Skeletal muscle cell (primary cell): ENCODE measurements at places on chromosomes 2 and 18.

DNA sequence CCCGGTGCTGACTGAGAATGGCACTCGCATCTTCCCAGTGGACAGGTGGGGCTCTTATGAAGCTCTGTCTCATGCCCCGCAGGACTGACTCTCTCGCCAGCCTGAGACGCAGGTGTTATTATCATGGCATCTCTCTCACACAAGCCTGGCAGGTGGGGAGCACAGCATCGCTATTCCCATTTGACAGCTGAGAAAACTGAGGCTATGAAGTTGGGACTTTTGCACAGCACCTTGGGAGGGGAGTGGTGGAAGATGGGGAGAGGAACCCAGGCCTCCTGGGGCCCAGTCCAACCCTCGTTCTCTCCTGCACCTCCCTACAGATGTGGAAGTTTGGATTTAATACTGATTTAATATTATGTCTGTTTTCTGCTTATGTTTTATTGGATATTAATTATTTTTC lies 9.0 kb upstream of the NTSR2 start:
- DNase-seq, result no peak

- no peak for DNase-seq
These were observed 95.8 kb downstream of the PXDN start for GRCh38 chr2:1648241-1649102.

DNA sequence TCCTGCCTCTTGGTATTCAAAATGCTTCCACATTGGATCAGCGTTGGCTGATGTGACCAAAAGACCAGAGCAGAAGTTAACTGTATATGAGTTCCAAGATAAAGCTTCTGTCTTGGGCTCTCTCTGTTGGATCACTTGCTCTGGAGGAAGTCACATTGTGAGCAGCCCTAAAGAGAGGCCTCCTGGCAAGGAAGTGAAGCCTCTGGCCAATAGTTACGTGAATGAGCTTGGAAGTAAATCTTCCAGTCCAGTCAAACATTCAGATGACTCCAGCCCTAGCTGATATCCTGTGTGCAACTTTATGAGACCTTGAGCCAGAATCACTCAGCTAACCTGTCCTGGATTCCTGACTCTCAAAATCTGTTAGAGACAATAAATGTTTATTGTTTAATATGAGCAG lies 67.7 kb upstream of the CDKL4 start:
- DNase-seq, result no peak

DNA sequence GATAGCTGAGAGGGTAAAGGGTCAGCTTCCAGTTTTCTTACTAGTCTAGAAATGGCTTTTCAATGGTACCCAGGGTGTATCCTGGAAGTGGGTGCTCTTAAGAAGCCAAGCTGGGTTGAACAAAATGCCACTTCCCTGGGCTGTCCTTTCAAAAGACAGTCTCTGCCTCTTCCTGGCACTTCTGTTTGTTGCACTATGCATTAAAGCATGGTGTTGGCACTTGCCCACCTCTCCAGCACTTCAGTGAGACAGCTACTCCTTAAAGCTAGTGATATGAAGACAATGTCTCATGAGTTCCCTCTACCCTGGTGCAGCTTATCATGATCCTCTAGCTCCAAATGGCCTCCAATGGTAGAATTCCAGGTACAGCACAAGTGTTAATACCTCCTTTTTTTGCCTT lies 74.3 kb upstream of the IGFBP5 start:
- DNase-seq, result no peak

GRCh38 chr18:8548186-8548585 lies 61.1 kb upstream of the RAB12 start:
- peak; percentile 1 for DNase-seq

DNA sequence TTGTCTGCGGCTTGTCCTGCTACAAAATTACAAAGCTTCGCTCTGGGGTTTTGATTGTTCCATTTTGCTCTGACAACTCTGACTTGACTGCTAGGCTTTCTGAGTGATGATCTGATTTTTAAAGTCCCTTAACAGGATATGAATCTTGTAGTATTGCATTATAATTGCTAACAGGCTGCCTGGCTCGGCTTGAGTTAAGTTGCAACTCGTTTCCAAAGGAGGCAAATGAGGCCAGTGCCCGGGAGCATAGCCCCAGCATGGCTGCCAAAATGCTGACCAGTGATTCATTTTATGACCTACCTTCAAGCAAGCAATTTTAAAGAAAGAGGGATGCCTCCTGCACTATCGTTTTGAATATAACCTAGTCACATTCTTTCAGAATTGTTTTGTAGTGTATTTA lies 135.4 kb downstream of the COL6A3 start:
- DNase-seq, result peak; percentile 84

GRCh38 chr2:215705771-215706361 lies 270.0 kb upstream of the FN1 start:
- no peak for DNase-seq

DNA sequence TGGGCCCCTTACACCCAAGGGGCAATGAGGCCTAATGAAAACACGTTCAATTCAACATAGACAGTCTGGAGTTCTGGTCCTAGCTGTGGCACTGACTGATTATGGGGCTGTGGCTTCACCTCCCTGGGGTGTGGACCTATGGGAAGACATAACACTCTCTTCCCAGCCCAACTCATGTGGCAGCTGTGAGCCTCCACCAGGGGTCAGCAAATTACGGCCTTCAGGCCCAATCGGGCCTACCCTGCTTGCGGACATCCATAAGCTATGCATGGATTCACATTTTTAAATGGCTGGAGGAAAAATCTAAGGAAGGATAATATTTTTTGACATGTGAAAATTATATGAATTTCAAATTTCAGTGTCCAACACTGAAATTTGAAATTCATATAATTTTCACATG lies 101.3 kb downstream of the LOXHD1 start:
- DNase-seq, result no peak

DNA sequence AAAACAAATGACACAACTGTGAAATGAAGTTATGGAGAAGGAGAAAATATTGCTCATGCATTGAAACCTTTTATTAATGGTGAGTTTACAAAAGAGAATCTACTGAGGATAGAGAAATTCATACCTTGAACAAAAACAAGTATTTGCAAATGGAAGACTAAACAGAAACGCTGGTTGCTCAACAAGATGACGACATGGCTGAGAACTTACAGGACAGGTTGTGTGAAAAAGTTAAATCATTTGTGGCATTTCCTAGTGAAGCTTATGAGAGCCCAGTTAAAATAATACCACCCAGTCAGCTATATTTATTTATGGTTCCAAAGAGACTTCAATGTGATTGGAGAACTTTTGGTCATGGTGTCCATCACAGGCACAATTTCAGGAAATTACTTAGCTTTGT lies 148.6 kb upstream of the PKDCC start:
- no peak for DNase-seq

DNA sequence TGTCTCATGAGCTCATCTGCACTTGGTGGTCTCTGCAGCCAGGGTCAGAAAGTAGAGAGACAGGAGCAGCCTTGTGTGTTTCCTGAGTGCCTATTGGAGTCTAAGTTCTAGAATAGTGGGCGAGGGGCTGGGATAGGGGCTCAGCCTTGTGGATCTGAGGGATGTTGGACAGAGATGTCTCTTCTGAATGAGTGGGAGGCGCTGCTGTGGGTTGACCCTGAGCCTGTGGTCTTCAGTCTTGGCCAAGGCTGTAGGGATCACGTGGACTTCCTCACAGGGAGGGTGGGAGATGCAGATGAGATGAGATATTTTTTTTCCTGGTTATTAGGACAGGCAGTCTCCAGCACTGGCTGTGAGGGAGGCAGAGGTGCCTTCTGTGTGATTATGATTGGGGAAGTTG lies 61.8 kb downstream of the RNF144A start:
- DNase-seq, result no peak

DNA sequence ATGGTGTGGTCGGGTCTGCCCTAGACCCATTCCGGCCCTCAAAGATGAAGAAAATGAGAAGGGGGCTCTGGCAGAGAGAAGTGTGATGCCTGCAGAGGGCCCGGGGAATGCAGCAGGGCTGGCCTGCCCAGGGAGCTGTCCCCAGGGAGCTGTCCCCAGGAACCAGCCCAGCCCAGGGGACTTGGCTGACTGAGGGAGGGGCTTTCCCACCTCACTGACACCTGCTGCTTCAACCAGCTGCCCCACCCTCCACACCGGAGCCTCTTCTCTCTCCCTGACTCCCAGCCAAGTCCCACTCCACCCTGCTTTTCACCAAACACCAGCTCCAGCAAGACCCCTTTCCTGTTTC lies 111.2 kb downstream of the STPG4 start:
- DNase-seq, result no peak

DNA sequence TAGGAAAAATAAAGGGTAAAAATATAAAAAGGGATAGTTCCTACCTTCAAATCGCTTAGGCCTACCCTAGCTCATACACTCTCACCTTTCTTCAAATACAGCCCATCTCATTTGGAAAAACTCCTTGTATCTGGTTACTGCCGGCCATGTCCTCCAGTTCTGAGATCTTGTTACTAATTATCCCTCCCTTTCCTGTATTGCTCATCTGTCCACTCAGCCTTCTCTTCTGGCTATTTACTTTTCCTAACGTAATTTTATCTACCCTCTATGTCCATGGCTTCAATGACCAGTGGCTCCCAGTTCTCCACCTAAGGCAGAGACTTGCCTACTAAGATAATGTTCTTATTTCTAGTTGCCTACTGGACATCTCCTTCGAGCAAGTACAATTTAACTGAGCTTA lies 342.9 kb upstream of the ACVR2A start:
- no peak for DNase-seq
